G401 (cell line): ENCODE measurements at places on chromosomes 3 and 15.
A peak's percentile ranks its signal among the peaks of the same experiment; 100 is the strongest.

DNA sequence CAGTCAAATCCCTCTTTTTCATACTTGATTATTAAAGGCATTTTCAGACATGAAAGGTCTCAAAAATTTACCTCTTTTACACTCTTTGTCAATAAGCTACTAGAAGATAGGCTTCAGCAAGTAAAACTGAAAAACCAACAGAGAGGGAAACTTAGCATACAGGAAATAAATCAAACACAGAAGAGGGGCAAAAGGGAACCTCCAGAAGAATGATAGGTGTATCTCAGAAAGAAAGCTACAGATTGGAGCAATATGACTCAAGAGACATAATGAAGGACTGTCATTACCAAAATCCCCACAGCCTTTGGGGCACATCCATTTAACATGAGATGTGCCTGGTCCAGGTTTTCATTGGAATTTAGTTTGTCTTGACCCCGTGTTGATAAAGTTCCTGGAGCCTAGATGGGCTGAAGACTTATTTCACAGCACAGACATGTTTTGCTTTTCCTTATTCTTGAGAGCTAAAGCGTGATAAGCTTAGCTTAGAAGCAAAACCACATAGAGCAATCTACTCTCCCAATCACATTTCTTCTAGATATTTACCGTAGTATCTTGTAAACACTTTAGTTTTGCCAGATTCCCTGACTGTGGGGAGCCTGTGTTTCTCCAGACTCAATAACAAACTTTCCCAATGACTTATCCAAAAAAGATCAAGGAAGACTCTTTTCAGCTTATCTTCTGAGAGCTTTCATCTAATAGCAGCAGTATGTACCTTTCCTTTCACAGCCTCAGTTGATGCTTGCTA lies 11.7 kb downstream of the LRRFIP2 start:
- DNase-seq, result no peak

DNA sequence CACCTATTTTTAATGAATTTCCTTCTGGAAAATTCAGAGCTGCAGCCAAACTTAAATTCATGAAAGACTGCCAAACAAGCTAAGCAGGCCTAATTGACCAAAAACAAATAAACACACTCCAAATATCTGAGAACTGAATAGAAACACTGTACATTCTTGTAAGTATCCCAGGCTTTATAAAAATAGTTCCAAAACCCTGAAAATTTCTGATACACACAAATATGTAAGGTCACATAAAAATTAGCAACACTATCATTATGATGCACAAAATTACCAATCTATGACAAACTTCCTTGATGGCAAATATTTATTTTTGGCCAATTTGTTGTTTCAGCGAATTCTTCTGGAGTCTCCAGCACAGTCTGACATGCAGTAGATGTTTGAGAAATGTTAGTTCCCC lies 117.9 kb upstream of the UBE2E2 start:
- DNase-seq, result no peak

DNA sequence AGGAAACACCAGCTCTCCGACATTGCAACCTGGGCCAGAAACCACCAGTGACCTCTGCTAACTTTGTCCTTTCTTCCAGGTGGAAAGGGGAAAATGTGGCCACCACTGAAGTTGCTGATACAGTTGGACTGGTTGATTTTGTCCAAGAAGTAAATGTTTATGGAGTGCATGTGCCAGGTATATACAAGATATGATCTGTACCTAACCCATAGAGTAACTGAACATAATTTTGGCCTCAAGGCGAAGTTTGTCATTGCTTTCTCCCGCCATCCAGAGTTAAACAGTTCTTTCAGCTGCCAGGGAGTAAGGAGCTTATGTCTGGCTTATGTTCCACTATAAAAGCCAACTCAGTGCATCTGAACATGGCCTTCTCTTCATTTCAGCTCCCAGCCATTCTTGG lies 36.7 kb downstream of the HDC start:
- DNase-seq, result no peak

DNA sequence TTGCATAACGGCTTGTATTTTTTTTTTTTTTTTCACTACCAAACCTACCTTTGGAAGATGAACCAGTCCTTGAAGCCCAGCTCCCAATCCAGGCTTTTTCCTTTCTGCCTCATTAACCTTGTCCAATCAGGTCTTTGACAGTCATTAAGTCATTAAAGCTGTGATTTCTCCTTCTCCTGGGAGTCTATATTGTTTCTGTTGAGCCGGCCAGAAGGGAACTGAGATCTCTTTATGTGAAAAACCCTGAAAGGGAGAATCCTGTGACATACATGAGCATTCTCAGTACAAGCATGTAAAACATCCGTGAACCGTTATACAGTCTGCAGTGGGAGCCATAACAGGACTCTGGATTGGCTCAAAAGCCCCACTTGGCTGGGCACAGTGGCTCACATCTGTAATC lies 40.0 kb downstream of the ZNF589 start:
- DNase-seq, result peak; percentile 32

DNA sequence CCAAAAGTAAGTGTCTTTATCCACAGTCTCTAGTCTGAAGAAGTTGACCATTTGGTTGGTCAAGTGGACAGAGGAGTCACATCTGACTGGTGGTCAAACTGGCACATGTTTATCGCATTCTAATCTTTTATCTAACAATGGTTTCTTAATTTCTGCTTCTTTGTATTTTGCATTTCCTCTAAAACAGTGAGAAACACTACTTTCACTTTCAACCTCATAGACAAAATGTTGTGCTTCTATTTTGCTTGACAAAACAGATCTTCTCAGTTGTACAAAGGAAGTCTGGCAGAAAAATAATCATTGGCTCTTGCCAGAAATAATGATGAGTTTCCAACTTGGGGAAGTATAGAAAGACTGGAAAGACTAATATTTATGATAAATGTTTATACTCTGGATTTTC lies 103.9 kb downstream of the MME start:
- DNase-seq, result no peak

DNA sequence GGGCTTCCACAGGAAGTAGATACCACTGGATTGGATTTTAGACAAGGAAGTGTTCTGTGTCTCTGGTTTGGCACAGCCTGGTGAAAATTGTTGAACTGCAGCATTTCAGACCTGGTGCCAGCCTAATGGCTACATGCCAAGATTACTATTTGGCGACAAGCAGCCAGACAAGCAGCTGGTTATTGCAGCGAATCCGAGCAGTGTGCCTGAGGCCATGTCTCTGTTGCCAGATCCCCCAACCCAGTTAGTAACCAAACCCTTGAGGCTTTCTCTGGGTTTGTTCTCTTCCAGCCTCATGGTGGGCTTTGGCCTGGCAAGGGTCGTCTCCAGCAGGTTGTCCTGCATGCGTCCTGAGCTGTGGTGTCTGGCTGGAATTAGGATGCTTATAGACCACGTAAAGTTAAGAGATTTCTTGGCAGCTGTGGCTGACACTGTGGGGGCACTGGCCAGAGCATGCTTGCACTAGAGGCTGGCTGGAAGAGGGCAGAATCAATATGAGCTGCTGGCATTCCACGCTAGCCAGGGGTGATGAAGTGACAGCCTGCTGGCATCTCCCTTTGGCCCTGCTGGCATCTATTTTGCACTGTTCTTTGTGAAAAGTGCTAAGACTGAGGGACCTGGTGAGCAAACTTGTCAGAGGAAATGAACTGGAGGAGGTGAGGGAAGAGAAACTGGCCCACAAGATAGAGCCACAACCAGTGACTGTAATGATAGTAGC lies 172.6 kb downstream of the RBMS3 start:
- DNase-seq, result peak; percentile 11

- DNase-seq, result no peak
These were observed 8.3 kb downstream of the SERPINI1 start for GRCh38 chr3:167743799-167744198.

DNA sequence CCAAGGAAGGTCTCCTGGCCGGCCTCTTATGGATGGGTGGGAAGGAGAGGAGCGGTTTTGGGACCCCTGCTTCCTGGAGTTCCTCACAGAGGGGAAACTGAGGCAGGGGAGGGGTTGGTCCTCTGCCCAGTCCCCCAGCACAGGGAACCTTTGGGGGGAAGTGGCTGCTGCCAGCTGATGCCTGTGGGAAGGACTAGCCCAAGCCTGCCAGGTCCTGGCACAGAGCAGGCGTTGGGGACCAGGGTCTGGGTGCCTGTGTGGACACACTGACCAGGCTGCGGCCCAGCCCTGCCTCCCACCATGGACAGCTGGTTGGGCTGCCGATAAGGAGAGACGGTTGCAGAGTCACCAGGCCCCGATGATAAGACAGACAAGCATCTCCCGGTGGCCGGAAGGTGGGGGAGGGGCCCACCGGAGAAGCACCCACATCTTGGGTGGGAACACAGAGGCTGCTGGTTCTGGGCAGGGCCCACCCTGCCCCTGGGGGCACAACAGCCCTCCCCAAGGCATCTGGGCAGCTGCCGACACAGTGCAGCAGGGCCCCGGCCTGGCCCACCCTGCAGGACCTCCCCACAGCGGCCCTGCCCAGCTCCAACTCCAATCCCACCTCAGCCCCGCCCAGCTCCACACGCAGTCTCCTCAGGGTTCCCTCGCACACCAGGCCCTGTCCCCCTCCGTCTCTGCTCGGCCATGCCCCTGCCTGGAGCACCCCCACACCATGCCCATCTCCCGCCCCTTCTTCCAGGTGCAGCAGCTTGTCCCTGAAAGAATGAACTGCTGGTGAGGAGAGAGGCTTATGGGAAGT lies 50.7 kb downstream of the DNAJB8 start:
- DNase-seq, result no peak

GRCh38 chr15:62087671-62088352 lies 21.0 kb downstream of the C2CD4A start:
- DNase-seq, result no peak

DNA sequence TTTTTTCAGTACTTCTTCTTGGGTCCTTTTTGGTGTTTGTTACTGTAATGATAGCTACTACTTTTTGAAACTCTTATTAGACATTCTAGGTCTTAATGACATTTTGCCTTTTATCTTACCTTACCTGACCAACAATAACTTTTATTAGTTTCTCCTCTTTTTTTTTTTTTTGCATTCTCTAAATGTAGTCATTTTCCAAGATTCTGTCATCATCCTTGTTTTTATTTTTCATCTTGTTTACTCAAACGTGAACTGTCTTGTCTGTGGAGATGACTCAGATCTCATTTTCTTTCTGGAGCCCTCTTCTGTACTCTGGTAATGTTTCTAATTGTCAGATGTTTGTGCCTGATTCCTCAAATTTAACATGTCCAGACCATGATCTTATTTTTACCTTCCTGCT lies 2.9 kb downstream of the ABHD5 start:
- DNase-seq, result no peak

GRCh38 chr3:61832375-61833229 lies 271.2 kb downstream of the PTPRG start:
- DNase-seq, result no peak

- DNase-seq, result no peak
These were observed 771 bp downstream of the MPI start for GRCh38 chr15:74890665-74890960.

- no peak for DNase-seq
These were observed 122.8 kb downstream of the GHSR start for GRCh38 chr3:172325461-172325860.

- DNase-seq, result no peak
These were observed 64.9 kb upstream of the SELENOK start for GRCh38 chr3:53956586-53956985.

DNA sequence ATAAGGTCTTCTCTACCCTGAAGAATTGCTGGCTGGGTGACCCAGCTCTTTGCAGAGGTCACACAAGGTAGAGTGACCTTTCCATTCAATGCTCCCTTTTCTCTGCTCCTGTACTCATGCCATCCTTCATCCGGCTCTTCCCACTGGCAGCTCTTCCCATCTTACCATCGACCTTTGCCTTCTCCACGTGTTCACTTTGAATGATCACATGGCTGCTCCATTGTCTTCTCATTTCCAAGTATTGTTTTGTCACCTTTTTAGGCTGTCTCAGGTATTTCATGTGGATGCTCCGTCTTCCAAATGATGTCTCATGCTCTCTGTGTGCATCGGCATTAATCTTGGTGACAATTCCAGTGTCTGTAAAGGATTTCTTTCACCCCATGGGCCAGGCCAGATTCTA lies 76.6 kb upstream of the ONECUT1 start:
- no peak for DNase-seq

- DNase-seq, result no peak
These were observed 61.9 kb downstream of the EIF3J start for GRCh38 chr15:44598892-44599291.

GRCh38 chr3:159187706-159188105 lies 385.9 kb downstream of the MFSD1 start:
- DNase-seq, result no peak
